WTC11 (cell line): ENCODE measurements at places on chromosomes 2 and 18. TPM values are rescaled to one million over a fixed set of nuclear protein-coding genes. Genes with fewer than 3 reads are reported as not detected.
A peak's percentile ranks its signal among the peaks of the same experiment; 100 is the strongest.

The RALB gene
- 17.1 to 18.0 TPM (median 17.9 TPM) in 3 replicates for total RNA-seq

The ELAC1 gene
- 3.9 to 4.3 TPM (median 4.0 TPM) in 3 replicates for total RNA-seq

The RNF152 gene
- total RNA-seq = 2.6 to 3.7 TPM (median 2.8 TPM) in 3 replicates

The IL1R2 gene
- 0.22 TPM in 1 of 3 replicates, not detected in the others for total RNA-seq

DNA sequence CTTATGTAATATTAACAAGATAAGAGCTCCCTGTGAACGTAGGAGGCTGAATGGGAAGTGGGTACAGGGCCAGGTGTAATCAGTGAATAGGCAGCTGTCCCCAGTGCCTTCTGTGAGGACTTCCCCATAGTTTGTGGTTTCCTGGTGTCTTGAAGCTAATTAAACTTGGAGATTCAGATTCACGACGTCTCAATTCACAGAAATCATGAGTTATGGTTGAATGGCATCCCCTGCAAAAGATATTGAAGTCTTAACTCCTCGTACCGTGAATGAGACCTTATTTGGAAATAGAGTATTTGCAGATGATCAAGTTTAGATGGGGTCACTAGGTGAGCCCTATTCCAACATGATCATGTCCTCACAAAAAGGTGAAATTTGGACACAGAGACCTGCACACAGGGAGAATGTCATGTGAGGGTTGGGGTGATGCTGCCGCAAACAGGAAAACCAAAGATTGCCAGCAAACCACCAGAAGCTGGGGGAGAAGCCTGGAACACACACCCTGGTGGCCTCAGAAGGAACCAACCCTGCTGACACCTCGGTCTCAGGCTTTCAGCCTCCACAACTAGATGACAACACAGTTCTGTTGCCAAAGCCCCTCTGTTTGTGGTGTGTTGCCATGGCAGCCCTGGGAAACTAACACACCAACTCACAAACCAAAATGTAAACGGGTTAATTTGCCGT lies 13.2 kb downstream of the ARL4C start:
- H3K27ac ChIP-seq = no peak overlapping the region
- no peaks in the 10 kb centered on the region for H3K36me3 ChIP-seq
- peak; percentile 17 for DNase-seq
- peaks cover 4% of the 10 kb centered on the region for H3K4me1 ChIP-seq
- H3K27me3 ChIP-seq = no peaks in the 10 kb centered on the region
- H3K4me3 ChIP-seq = no peak overlapping the region

The PASK gene
- 64.7 to 80.9 TPM (median 72.8 TPM) in 3 replicates for total RNA-seq

- no peak overlapping the region for H3K27ac ChIP-seq
- no peaks in the 10 kb centered on the region for H3K4me1 ChIP-seq
- no peak for DNase-seq
- peaks cover 85% of the 10 kb centered on the region for H3K36me3 ChIP-seq
Observed at GRCh38 chr2:6800553-6800952, 65.2 kb downstream of the CMPK2 start.

GRCh38 chr2:99356853-99357252 lies 19.7 kb downstream of the EIF5B start:
- peaks cover 14% of the 10 kb centered on the region for H3K36me3 ChIP-seq
- H3K4me1 ChIP-seq = peaks cover 13% of the 10 kb centered on the region
- H3K27ac ChIP-seq = peak overlapping the region; percentile 73; the same call in 1 of the 2 replicates
- DNase-seq = no peak

DNA sequence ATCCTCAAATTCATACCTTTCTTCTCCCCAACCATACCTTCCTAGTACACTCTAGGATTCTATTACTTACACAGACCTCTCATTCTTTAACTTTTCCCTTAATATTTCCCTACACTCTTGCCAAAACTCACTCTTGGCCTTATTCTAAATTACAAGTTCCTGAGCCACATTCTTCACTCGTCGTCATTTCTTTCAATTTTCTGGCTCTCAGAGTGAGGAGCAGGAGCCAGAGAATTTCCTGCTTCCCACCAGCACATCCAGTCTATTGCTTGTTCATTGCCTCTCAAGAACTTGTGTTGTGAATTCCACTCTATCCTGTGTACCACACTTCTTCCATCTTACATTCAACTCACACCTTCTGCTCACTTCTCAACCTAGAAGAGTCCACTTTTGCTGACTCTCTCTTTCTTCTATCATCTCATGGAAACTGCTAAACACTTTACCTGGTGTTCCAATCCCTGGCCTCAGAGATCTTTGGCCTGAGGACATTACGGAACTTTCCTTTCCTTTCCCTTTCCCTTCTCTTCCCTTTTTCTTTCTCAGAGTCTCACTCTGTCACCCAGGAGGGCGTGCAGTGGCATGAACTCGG lies 171.6 kb downstream of the PLCL1 start:
- H3K27me3 ChIP-seq = no peaks in the 10 kb centered on the region
- DNase-seq = no peak
- H3K27ac ChIP-seq = no peak overlapping the region

DNA sequence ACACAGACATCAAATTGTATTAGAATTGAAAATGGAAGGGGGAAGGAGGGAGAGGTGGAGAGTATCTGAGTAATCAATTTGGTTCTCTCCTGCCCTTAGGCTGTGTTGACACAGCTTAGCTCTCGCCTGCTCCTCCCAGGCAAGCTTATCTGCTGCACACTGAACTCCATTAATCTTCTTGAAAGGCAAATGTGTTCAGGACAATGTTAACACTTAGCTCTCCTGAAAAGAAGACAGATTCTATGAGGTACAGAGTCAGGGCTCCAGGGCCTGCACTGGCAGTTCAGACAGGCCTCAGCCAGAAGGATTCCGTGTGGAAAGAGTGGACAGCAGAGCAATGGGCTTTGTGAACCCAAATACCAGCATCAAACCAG lies 430.0 kb upstream of the TNP1 start:
- peaks cover 25% of the 10 kb centered on the region for H3K27me3 ChIP-seq
- H3K27ac ChIP-seq = peak overlapping the region; percentile 60
- H3K36me3 ChIP-seq = peaks cover 18% of the 10 kb centered on the region

GRCh38 chr2:9699139-9700108 lies 68.6 kb upstream of the YWHAQ start:
- no peak overlapping the region for H3K4me3 ChIP-seq
- no peak for DNase-seq
- peaks cover 6% of the 10 kb centered on the region; the same call in 1 of the 2 replicates for H3K4me1 ChIP-seq
- H3K27me3 ChIP-seq = no peaks in the 10 kb centered on the region

GRCh38 chr2:220394433-220394832 lies 767.0 kb downstream of the SLC4A3 start:
- H3K27ac ChIP-seq = no peak overlapping the region
- no peaks in the 10 kb centered on the region for H3K36me3 ChIP-seq
- H3K27me3 ChIP-seq = no peaks in the 10 kb centered on the region

The SCG2 gene
- total RNA-seq = 0.07 to 0.23 TPM (median 0.11 TPM) in 3 replicates

The TGOLN2 gene
- total RNA-seq = 42.2 to 43.9 TPM (median 43.7 TPM) in 3 replicates

DNA sequence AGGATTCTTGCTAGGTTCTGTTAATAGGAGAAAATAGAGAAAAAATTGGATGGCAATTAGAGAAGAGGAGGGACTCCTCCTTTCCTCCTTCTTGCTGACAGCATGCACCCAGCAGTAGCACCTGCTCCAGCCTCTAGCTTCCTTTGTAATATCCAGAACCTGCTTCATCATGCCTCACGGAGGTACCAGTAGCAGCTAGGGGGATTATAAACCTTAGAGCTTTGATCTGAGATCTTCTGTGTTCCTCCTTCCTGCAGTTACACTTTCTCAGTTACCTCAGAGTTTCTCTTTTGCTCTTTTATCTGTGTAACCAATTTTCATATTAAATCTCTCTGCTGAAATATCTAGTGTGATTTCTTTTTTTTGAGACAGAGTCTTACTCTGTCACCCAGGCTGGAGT lies 16.6 kb downstream of the DPP4 start:
- peaks cover 15% of the 10 kb centered on the region for H3K36me3 ChIP-seq
- peaks cover 13% of the 10 kb centered on the region for H3K4me1 ChIP-seq
- H3K27me3 ChIP-seq = no peaks in the 10 kb centered on the region; the same call in 1 of the 2 replicates
- no peak overlapping the region for H3K4me3 ChIP-seq
- DNase-seq = no peak

The GREB1L gene
- 0.02 to 0.26 TPM (median 0.11 TPM) in 3 replicates for total RNA-seq

- DNase-seq = no peak
- no peak overlapping the region for H3K27ac ChIP-seq
- H3K27me3 ChIP-seq = no peaks in the 10 kb centered on the region
- H3K36me3 ChIP-seq = no peaks in the 10 kb centered on the region
- H3K4me1 ChIP-seq = no peaks in the 10 kb centered on the region
- no peak overlapping the region for H3K4me3 ChIP-seq
Observed at GRCh38 chr2:188622601-188623260, 331.1 kb downstream of the GULP1 start.

The POTEJ gene
- 0.14 TPM in 1 of 3 replicates, not detected in the others for total RNA-seq

- no peak overlapping the region for H3K27ac ChIP-seq
- no peaks in the 10 kb centered on the region for H3K27me3 ChIP-seq
- no peak for DNase-seq
- no peaks in the 10 kb centered on the region for H3K36me3 ChIP-seq
- H3K4me3 ChIP-seq = no peak overlapping the region
Observed at GRCh38 chr2:2730301-2730833, 399.3 kb upstream of the MYT1L start.

DNA sequence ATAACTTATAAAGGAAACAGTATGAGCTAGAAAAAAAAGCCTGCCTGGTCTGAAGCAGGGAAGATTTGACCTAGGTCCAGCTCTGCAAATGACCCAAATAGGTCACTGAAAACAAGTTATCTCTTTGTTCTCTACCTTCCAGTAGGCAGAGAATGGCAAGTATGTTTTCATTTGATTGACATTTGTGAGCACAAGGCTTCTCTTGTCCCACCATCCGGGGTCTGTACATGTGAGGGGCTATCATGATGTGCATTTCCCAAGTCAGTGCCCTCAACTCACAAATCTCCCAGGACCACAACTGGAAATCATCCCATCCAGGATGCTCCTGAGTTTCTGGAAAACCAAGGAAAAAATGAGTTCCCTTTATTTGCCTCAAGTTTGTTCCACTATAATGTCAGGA lies 309.5 kb downstream of the AFF3 start:
- H3K36me3 ChIP-seq = no peaks in the 10 kb centered on the region
- DNase-seq = no peak
- no peaks in the 10 kb centered on the region for H3K4me1 ChIP-seq
- no peak overlapping the region for H3K4me3 ChIP-seq

GRCh38 chr2:133171393-133172004 lies 396.8 kb downstream of the NCKAP5 start:
- no peaks in the 10 kb centered on the region for H3K4me1 ChIP-seq
- no peak overlapping the region for H3K27ac ChIP-seq
- H3K4me3 ChIP-seq = no peak overlapping the region
- no peak for DNase-seq
- no peaks in the 10 kb centered on the region for H3K36me3 ChIP-seq

DNA sequence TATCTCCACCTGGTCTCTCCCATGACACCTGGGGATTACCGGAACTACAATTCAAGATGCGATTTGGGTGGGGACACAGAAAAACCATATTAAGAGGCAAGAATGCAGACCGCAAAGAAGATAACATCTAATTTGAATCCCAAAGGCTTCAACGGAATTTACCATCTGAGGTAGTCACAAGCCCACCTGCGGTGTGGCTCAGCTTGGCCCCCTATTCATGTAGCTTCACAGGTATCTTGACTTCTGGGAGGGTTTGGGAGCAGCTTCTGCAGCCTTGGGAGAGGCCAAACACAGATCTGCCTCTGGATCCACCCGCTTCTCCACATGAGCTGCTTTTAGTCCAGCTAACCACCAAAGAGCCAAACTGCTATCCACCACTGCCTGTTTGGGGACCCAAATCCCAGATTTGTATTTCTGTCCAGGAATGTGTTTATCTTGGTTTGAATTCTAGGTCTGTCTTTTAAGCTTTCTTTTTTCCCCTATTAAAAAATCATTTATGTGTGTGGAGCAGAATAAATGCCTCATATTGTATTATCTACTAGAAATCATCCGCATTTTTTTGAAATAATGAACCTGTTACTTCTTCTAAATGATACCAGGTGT lies 247.6 kb downstream of the DLGAP1 start:
- H3K27ac ChIP-seq = no peak overlapping the region
- DNase-seq = peak; percentile 17
- H3K4me3 ChIP-seq = no peak overlapping the region
- H3K36me3 ChIP-seq = no peaks in the 10 kb centered on the region
- H3K27me3 ChIP-seq = no peaks in the 10 kb centered on the region

DNA sequence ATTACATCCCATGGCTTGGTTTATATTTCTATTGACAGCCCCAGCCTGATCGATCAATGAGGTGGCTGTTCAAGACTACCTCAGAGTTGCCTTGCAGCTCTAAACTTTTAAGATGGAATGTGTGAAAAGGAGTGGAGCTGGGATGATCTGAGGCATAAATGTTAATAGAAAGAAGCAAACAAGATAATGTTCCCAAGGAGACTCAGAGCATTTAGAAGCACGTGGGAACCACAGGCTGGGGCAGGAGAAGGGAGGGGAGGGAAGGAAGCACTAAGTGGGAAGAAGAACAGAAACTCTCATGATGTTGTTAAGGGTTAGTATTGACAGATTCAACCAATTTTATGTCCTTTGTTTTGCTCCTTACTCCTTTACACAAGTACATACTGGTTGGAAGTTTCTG lies 28.8 kb upstream of the LRATD1 start:
- H3K4me1 ChIP-seq = peaks cover 12% of the 10 kb centered on the region; the same call in 1 of the 2 replicates
- H3K4me3 ChIP-seq = no peak overlapping the region
- DNase-seq = no peak
- no peaks in the 10 kb centered on the region for H3K36me3 ChIP-seq
- H3K27me3 ChIP-seq = no peaks in the 10 kb centered on the region

DNA sequence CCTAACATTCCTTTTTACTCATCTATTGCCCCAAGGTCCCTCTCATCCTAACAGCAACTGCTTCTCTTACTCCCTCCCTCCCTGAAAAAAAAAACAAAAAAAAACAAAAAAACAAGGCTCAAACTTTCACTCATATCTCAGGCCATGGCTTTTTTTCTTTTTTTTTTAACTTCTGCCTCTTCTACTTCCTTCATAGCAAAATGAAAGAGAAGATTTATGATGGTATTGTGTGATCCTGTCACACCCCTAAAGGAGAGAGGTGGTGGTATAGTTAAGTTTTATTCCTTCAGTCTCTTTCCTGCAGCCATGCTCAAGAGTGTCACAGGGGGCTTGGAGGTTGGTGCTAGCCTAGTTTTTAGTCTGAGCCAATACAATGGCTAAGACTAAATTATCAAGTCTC lies 21.5 kb upstream of the EPC2 start:
- no peak for DNase-seq
- H3K27ac ChIP-seq = no peak overlapping the region
- H3K36me3 ChIP-seq = no peaks in the 10 kb centered on the region
- no peaks in the 10 kb centered on the region for H3K4me1 ChIP-seq
- H3K4me3 ChIP-seq = no peak overlapping the region

GRCh38 chr18:61474341-61474740 lies 141.1 kb downstream of the CDH20 start:
- no peak for DNase-seq
- H3K4me1 ChIP-seq = peaks cover 5% of the 10 kb centered on the region
- H3K4me3 ChIP-seq = no peak overlapping the region
- no peaks in the 10 kb centered on the region; the same call in 1 of the 2 replicates for H3K27me3 ChIP-seq

GRCh38 chr2:46045888-46046287 lies 251.3 kb upstream of the EPAS1 start:
- H3K36me3 ChIP-seq = no peaks in the 10 kb centered on the region
- H3K4me1 ChIP-seq = peaks cover 9% of the 10 kb centered on the region
- H3K27ac ChIP-seq = no peak overlapping the region
- H3K27me3 ChIP-seq = no peaks in the 10 kb centered on the region
- no peak overlapping the region for H3K4me3 ChIP-seq

The AFF3 gene
- 1.1 to 1.2 TPM (median 1.2 TPM) in 3 replicates for total RNA-seq
